Neural progenitor cell (in vitro differentiated cells): ENCODE measurements at places on chromosomes 4 and X.
A peak's percentile ranks its signal among the peaks of the same experiment; 100 is the strongest.

GRCh38 chrX:10794203-10794630 is 173.8 kb upstream of the MID1 start:
- DNase-seq: no peak

DNA sequence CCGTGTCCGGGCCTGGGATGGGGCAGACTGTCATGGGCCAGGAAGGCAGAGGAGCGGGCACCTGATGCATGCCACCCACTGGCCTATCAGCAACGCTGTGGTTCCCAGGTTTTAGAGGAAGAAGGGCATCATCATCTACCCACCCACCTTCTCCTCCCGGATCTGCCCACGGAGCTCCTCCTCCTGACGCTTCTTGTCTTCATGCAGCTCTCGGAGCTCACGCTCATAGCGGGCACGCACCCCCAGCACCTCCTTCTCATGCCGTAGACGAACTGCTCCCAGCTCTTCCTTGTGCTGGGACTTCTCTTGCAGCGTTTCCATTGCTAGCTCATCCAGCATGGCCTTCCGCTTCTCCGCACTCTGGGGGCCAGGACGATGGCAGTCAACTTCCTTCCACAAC is 11.4 kb upstream of the KCND1 start:
- no peak for DNase-seq

- no peak for DNase-seq
These were observed 2.3 kb upstream of the IRF2 start for GRCh38 chr4:184476695-184477094.

DNA sequence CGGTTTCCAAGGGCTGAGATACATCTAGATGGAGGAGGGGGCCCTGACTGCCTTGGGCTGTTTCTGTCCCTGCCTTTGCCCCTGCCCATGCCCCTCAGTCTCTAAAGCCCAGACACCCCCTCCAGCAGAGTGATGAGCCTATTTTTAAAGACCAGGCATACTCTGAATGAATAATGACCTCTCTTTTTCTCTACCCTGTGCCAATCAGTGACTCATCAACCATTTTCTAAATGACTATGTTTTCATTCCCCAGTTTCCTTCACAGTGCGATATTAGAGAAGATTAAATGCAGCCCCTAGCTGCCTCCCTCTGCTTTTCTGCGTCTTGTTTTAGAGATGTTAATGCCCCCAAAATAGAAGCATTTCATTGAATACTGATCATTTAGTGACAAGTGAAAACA is 15.5 kb upstream of the NHS start:
- no peak for DNase-seq

GRCh38 chr4:106126062-106126461 is 189.9 kb downstream of the TBCK start:
- DNase-seq: no peak

DNA sequence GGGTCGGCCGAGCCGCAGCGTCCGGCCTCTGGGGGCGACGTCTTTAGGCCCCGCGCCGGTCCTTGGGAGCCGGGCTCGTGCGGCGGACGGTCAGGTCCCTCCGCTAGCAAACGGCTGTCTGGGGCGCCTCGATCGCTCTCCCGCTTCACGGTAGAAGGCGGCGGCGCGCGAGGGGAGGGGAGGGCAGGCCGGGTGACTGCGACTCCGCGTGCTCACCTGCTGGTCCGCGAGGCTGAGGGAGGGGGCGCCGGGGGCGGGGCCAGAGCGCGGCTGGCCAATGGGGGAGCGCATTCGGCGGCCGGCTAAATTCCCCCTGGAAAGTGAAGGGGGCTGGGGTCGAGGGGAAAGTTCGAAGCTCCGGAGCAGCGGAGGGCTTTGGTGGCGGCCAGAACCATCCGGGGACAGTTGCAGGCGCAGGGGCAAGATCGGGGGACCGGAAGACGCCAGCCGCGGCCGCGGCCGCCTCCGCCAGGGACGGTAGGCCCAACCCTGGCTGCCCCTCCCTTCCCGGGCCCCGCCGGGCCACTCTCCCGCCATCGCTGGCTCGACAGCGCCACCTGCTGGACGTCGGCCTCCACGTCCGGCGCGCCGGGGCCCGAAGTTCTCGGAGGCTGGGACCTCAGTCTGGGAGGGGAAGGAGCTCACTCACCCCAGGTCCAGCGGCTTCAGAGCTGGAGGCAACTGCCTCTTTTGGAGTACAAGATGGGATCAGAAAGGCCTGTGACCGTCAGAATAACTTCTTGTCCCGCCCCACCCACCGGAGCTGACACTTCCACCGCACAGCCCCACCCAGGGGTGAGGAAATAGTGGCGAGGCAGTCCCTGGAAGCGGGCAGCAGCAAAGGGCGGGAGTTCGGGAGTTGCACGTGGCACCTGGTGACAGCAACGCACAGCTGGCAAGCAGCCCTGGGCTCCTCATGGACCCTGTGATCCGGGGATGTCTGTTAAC is 49.9 kb downstream of the ELF4 start:
- DNase-seq: peak; percentile 85

- no peak for DNase-seq
These were observed 21.7 kb upstream of the HGFAC start for GRCh38 chr4:3419836-3420605.

- peak; percentile 39 for DNase-seq
These were observed 16.6 kb downstream of the AP1S2 start for GRCh38 chrX:15838017-15838416.

- no peak for DNase-seq
These were observed 109.4 kb upstream of the INTU start for GRCh38 chr4:127523369-127523768.

DNA sequence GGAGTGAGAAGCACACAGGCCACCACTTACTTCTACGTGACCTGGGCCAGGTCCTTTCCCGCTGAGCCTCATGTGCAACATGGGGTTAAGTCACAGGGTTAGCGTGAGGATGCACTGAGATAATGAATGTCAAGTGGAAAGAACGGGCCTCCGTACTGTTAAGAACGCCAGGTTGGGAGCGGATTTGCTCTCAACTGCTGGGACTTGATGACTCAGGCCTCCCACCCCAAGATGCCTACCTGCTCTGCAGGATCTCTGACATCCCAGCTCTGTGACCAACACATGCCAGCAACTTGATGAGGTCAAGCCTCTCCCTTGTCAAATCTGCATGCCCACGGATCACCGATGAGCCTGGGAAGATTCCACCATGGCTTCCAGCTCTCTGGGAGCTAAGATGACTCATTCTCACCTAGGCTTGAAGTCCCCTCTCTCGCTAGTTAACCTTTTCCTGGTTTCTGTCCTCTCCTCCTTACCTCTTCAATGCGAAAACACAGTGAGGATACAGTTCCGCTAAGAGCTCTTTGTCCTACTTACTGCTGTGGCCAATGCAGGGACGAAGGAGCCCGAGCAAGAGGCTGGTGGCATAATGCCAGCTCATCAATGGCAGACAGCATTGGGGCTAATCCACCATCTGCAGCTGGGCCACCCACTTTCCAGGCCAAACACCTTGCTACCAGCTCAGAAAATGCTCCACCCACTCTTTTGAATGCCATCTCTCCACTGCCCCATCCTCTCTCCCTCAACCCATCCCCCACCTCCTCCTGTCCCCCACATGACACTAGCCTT is 67.6 kb downstream of the PJA1 start:
- no peak for DNase-seq

DNA sequence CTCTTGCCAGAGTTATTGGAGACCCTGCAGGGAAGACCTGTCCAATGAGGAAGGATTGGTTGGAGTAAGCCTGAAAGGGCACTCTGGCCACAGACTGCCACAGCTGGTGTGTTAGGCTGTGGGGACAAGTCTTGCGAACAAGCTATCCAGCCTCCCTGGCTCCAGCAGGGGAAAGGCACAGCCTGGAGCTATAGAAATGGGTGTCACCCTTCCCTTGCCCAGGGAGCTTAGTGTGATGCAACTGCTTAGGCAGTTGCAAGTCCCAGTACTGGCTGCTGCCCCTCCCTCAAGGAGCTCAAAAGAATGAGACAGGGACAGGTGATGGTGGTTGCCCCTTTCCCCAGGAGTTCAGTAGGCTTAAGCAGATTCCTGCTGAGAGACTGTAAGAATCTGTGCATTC is 165.7 kb upstream of the CT83 start:
- no peak for DNase-seq

GRCh38 chr4:108303488-108304177 is 134.9 kb upstream of the LEF1 start:
- no peak for DNase-seq
